ENCODE measurements at places on chromosomes 1 and 21.

- DNase-seq = peak; percentile 69
These were observed 27.2 kb upstream of the EPS8L3 start for GRCh38 chr1:109790735-109791494.

DNA sequence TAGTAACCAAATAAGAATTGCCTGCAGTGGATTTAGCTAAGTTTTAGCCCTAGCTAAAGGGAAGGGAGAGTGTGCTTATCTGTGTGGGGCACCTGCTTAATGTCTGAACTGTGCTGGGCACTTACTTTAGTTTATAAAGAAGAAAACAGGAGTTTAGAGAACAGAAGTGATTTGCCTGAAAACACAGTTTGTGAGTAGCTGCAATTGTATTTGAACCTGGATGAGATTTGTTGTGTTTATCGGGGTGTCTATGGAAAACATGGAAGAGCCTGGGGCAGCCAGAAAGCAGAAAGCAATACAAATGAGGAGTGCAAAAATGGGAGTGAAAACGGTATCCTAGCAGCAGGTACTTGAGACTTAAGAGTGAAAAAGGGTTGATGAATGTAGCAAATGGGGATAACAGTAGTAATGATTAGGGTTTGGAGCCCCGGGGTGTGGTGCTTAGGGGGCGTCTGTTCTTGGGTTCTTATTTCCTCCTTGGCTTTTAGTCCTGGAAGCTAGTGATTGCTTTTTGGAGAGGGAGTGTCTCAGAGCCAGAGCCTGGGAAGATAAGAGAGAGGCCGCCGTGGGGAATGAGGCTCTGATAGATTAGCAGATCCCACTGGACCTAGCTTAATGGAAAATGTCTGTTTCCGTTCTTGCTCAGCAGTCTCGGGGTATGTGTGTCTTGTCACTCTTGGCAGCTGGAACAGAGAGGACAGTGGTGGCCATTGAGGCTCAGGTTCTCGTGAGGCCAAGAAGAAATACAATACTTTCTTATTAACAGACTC lies 5.6 kb downstream of the PRCC start:
- no peak for DNase-seq

GRCh38 chr1:246550402-246550801 lies 15.7 kb downstream of the TFB2M start:
- no peak for DNase-seq

DNA sequence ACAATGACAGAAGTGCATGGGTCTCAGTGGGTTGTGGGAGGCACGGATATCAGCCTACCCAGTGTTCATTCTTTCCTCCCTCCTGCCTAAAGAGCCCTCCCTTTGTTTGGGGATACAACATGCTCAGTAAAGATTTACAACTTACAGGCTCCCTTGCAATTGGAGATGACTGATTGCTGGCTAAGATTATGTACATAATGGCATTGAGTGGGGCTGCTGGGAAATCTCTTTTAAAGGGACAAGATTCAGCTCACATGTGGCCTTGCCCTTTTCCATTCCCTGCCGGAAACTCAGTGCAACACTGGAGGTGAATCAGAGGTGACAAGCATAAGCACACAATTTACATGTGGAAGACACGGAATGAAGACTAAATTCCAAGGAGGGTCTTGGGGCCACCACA lies 83.7 kb upstream of the CHRM3 start:
- DNase-seq = no peak

DNA sequence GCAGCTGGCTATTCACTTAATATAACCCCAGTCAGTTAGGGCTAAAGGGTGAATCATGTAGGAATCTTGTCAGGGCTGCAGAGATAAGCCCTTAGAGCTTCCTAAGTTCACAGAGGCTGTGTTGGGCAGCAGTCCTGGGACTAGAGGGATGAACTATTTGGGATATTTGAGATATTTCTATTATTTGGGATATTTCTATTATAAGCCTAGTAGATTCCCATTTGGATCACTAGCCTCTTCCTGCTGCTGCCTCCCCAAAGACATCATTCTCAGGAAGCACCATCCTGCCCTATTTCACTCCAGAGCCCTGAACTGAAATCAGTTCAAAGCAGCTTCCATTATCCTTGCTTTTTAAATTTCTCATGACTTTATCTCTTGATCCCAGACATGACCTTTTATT lies 501.3 kb downstream of the NUF2 start:
- DNase-seq = no peak

- DNase-seq = no peak
These were observed 23.1 kb upstream of the NPPB start for GRCh38 chr1:11881749-11882441.

DNA sequence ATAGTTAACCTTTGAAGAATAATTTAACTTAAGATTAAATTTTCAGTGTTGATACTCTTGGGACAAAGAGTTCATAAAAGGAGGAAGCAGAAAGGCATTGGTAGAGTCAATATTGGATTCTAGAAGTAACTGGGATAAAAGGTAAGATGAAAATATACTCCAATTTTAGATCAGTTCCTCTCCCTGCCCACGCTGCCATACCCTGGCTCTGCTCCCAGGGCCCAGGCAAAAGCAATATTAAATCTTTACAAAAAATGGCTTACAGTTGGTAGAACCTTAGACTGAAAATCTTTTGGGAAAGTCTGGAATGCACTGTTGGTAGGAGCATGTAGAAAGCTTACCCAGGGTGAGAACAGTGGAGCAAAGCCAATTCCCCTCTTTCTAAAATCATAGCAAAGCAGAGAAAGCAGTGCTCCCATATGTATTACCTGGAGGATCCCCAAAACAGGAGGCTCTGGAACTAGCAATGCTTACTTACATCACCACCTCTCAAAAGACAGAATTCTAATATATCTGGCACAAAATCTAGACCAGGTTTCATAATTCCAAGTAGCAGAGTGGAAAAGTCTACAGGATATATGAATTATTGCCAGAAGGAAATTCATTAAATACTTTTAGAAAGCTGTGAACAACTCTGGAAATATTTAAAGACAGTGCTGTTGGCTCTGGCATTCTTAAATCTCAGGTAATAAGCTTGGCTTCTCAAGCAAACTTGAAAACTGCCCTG lies 24.5 kb downstream of the KIAA0319L start:
- DNase-seq = no peak

- no peak for DNase-seq
These were observed 8.7 kb downstream of the PEAR1 start for GRCh38 chr1:156901966-156902915.

DNA sequence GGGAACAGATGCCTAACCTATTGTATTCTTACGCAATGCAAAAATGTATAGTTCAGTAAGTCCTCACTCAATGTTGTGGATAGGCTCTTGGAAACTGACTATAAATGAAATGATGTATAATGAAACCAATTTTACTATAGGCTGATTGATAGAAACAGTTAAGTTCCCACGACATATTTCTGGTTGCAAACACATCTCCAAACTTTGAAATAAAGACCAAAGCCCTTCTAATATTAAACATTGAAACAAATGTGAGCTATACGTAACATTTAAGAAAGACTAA lies 29.1 kb downstream of the MAP3K21 start:
- no peak for DNase-seq

DNA sequence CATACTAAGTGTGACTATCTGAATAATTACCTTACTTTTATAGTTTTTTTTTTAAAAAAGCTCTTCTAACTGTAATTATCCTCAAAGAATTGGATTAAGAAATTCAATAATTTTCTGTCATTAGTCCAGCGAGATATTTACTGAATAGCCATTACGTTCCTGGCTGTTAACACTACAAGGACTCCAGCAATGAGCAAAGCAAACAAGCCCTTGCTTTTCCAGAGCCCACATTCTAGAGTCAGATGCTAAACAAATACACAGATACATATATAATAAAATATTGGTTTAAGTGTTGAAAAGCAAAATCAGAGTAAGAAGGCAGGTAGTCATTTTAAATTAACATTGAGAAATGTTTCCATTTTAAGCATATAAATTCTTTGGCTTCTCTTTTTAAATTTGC lies 118.4 kb downstream of the ATF6 start:
- no peak for DNase-seq

DNA sequence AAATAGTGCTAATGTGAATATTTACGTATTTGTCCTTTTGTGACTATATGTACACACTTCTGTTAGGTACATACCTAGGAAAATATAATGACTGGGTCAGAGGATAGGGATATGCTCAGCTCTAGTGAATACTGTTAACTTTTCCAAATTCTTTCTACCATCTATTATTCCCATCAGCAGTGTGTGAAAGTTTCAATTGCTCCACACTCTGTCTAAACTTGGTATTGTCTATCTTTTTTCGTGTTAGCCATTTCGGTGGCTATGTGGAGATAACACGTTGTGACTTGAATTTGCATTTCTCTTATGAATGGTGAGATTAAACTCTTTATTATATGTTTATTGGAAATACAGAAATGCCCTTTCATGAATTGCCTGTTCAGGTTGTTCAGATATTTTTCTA lies 22.7 kb upstream of the LELP1 start:
- no peak for DNase-seq

DNA sequence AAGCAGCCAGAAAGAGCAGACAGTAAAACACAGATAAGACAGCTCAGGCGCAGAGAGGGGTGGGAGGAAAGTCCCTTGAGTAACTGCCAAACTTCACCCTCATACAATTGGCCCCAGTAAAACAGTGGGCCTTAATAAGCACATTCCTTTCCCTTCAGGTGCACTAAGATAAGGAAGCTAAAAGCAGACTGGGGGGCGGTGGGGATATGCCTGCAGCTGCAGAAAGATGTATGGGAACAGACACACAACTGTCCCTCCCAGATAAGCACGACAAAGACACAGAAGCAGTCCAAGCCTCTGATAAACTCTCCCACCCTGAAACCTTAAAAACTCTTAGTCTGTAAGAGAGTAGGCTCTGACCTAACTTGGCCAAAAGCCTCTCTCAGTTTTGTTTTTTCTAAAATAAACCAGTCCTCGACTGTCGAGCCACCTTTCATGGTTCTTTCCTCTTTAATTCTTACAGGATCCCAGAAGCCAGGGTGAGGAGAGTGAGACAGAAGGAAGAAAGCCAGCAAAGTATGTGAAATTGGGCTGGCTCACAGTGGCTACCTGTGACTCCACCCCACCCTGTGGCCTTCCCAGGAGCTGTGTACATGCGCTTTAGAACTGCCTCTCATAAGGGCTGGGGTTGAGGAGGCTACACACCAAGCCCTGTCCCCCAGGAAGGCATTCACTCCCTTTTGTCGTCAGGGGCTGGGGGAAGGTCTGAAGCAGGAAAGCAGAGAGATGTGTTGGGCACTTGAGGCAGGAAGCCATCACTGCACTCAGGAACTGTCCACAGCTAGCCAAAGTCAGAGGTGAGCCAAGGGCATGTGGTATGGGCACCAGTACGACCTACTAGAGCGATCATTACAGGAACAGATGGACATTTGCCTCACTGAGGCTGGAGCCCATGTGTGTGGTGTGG lies 4.6 kb downstream of the PGLYRP4 start:
- DNase-seq = no peak

DNA sequence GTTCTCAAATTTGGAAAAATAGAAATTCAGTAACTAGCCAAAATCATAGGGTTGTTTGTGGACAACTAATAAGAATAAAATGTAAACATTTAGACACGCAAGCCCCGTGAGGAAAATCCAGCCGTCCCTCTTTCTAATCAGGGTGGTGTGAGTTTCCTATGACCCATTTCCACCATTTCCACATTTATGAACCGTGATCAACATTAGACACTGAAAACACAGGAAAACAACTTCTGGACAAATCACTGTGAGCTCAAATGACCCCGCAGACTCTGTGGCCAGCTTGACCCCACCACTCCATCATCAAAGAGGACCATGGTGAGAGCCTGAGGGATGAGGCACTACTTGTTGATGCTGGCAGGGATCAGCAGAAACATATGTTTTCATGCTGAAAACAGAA lies 101.0 kb downstream of the SIM2 start:
- DNase-seq = no peak

- no peak for DNase-seq
These were observed 37.5 kb downstream of the C1orf141 start for GRCh38 chr1:67097305-67097704.

DNA sequence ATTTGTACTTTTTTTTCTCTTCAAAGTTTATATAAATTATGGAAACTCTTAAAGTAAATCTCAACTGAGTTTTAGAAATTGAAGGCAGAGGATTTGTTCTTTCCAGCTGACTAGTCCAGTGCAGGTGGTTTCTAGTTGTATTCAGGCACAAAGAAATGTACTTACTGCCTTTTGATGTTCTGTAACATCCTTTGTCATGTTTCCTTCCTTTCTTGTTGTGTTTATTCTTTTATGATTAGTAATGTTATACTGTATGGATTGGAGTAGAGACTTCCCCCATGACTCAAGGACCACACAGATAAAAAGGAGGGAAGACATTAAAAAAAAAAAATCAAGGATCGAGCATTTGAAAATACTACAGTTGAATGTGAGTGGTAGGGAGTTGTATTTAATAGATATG lies 8.0 kb downstream of the HIPK1 start:
- no peak for DNase-seq

GRCh38 chr1:23407016-23407630 lies 17.4 kb downstream of the TCEA3 start:
- DNase-seq = no peak

DNA sequence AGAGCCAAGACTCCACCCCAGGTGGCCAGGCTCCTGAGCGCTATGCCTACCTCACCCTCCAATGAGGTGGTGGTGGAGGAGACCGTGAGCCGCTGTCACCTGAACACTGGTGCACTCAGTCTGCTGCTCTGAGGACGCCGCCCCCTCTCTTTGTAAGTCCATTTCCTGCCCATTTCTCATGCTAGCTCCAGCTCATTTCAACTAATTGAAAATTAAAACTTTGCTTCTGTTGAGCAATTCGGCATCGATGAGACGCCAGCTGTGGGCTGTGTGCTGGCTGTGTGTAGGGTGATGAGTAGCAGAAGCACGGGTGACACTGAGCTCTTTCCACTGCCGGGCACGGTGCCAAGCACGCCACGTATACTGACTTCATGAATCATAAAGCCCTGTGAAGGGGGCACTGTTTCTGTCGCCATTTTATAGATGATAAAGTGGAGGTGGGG lies 11.2 kb downstream of the TNFRSF1B start:
- peak; percentile 94 for DNase-seq

DNA sequence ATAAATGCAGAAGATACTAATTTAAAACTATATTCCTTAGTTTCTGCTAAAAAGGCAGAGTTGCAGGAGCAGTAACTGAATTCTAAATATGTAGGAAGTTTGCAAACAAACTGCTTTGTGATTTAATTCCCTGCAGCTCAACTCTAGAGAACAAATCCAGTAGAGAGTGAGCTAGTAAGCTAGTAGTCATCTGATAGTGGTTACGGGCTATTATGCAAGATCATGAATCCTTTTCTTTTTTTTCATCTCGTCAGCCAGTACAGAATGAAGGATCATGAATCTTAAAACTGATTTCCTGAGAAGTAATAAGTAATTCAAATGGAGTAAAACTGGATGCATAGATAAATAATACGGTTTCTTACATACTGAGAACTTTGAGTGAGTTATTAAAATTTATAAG lies 3.3 kb downstream of the DPH5 start:
- DNase-seq = no peak

GRCh38 chr1:11963622-11964021 lies 16.6 kb upstream of the MFN2 start:
- no peak for DNase-seq
